ENCODE measurements at places on chromosomes 1 and 21.

GRCh38 chr1:183313063-183313462 is 105.1 kb downstream of the NMNAT2 start:
- DNase-seq: no peak

GRCh38 chr1:89606227-89606980 is 26.5 kb upstream of the LRRC8C start:
- DNase-seq: no peak

DNA sequence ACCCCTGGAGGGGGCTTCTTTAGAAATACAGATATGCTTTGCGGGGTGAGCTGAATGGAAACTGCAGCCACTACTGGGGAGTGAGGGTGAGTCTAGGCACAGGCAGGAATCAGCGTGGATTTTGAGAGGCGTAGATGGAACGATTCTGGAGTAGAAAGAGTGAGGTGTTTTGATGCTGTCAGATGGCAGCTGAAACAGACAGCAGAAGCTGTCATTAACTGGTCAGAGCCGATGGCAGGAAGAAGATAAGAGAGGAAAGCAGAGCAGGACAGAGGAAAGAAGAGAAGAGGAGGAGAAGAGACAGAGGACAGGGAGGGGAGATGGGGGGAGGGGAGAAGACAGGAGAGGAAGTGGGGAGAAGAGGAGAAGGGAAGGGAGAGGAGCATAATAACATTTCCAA is 138.5 kb downstream of the LRIG2 start:
- no peak for DNase-seq

GRCh38 chr1:83901547-83902155 is 97.3 kb downstream of the TTLL7 start:
- DNase-seq: no peak

- DNase-seq: no peak
Measured at GRCh38 chr1:244662599-244662998, 9.7 kb downstream of the DESI2 start.

- DNase-seq: no peak
Measured at GRCh38 chr1:110872366-110872744, 593 bp upstream of the CD53 start.

- no peak for DNase-seq
Measured at GRCh38 chr1:237809099-237809498, 81.6 kb downstream of the ZP4 start.

DNA sequence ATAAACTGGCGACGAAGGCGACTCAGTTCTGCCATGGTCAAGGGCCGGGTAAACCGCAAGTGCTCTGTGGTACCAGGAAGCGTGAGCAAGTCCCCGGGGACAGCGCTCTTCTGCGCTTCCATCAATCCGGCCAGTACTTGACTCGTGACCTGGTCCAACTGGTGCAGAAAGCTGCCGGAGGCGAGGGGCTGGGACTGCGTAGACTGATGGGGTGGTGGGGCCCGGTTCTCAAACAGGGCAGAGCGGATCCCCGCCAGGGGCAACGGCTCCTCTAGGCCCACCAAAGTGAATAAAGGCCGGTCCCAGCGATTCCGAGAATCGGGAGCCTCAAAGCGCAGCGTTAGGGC is 852 bp downstream of the KTI12 start:
- DNase-seq: no peak

DNA sequence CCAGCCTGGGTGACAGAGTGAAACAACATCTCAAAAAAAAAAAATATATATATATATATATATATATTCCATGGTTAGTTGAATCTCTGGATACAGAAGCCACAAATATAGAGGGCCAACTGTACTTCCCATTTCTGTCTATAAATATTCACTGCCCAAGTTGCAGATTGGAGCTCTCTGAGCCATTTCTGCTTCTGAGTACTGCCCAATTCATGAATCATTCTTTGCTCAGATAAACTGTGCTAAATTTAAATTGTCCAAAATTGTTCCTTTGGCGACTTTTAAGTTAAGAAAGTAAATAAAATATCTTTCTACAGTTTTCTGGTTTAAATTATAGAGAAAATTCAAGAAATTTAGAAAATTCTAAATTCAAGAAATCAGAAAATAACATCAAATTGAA is 23.2 kb upstream of the C1orf146 start:
- DNase-seq: no peak

- DNase-seq: no peak
Measured at GRCh38 chr1:14499312-14500040, 99.0 kb upstream of the KAZN start.

DNA sequence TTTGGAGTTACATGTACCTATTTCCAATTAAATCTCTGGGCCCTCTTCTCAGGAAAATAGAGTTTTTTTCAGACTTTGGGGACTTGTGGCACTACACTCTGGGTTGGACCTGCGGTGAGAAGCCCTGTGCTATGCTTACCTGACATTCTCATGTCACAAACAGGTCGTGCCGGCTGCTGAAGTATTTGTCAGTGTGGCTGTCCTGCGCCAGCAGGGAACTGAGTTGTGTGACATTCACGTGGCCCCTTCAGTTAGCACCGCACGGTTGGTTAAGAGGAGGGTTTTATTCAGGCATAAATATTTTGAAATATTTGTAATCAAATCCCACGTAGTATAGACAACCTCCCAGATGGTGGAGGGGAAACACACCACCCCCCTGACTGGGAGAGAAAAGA is 6.3 kb upstream of the COL6A2 start:
- DNase-seq: no peak

DNA sequence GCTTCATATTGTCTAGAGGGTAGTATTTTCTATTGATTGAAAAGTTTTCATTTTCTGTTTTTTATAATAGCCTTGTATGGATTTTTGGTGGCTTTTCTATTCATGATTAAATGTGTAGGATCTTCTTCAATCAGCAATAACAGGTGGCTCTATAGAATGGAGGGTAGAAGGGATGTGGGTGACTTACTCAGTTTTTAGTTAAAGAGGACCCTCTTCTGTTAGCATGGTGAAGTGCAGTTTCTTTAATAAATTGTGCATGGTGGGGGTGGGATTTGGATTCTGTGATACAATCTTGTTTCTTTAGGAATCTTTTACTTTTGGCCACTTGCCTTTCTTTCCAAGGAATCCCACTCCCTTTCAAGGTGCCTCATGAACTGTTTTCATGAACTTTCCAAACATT is 64.7 kb downstream of the SLC35A3 start:
- DNase-seq: no peak

GRCh38 chr1:79431340-79431739 is 424.8 kb upstream of the ADGRL4 start:
- DNase-seq: no peak

DNA sequence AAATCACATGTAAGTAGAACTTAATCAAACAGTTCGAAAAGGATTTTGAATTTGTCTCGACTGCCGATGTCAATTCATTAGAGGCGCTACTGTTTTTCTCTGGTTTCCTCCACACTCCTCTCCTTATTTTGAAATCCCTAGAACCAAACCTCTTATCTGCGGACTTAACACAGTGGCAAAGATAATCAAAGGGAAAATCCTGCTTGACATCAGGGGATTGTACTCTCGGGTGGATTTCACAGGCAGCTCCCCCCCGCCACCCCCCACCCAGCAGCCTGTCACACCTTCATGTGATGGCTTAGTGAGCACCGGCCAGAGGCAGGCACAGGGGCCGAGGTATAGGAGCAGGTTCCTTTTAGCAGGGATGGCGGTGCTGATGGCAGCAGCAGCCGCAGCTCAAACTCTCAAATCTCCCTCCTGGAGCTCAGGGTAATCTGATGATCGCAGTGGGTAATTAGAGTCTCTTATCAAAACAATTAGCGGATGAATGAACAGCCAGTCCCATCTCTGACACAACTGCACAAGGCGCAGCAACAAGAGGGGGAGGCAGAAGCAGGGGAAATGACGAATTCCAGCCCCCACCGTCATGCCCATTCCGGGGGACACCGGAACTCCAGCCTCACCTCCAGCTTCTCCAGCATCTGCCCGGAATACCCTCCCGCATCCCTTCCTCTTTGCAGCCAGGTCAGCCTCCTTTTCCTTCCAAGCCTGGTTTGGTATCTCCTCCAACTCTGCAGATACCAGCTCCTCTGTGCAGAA is 80.3 kb downstream of the SSBP3 start:
- DNase-seq: no peak

DNA sequence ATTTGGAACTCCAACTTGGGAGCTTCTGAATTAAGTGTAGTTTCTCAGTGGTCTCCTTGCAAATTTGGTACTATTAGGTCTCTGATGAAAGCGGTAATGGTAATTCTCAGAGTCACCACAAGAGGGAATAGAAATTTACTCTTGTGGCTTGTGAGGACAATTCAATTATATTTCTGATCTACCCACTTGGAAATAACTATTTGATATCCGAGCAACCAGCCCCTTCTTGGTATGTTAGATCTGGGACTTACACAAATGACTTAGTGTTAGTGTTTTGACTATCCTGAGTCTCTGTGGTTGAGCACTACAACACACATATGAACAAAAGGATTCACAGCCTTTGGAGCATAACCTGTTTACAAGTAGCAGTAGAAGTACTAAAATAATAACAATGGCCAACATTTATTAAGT is 68.1 kb downstream of the RPS6KA1 start:
- peak; percentile 9 for DNase-seq

DNA sequence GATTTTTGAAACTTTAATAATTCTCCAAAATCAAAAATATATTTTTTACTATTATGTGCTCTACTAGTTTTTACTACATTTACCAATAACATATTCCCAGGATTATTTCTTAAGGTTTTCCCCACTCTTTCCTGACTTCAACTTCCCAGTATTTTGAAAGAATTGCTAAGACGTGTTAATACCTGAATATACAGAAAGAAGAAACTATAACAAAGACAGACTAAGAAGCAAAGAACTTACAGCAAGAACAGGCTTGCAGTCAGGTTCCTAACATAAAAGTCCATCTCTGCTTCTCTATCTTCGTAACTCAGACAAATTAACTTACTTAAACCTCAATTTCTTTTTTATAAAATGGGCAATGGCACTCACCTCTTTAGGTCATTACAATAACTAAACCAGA is 63.2 kb downstream of the SRSF11 start:
- no peak for DNase-seq

DNA sequence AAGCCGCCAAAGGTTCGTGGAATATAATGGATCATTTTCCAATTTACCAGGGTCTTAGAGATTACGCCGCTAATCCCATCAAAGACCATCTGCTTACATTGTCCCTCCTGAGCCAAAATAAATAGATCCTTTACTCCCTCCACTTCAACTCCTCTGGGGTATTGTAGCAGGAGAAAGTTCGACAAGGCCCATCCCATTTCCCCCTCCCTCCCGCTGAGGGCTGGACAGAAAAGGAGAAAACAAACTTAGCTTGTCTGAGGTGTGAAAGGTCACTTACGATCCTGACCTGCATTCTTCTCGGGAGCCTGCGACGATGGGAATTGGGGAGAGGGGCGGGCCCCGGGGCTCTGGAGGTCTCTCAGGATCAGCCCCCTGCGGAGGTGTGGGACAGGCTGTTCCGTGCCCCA is 60.8 kb downstream of the MEF2D start:
- no peak for DNase-seq

DNA sequence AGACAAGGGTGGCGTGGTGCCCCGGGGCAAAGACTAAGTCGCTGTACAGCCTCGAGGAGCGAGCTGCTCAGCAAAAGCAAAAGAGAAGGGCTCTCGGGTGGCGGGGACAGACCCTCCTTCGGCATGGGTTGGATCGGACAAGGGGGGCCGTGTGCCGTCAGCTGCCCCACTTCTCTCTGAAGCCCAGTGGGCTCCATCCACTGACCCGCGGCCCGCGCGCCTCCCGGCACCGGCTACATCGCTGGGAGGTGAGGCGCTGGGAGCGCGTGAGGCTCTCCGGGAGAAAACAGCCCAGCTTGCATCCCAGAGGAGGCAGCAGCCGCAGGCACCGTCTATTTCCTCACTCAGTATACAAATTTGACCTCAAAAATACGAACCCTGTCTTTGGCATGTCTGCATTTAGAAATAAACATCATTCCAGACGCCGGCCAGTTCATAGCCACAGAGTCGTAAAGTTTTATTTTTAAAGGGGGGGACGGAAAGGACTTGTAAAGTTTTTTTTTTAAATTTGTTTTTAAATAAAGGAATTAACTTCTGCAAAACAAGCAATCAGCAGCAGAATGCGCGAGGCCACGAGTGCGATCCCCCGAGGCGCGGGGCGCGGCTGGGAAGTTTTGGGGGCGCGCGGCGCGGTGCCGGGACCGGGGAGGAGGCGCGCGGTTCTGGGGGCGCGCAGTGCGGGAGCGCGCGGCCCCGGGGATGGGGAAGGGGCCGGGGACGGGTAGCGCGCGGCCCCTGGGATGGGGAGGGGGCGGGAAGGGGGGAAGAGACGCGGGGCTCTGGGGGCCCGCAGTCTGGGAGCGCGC is 689 bp upstream of the GPR137B start:
- no peak for DNase-seq

DNA sequence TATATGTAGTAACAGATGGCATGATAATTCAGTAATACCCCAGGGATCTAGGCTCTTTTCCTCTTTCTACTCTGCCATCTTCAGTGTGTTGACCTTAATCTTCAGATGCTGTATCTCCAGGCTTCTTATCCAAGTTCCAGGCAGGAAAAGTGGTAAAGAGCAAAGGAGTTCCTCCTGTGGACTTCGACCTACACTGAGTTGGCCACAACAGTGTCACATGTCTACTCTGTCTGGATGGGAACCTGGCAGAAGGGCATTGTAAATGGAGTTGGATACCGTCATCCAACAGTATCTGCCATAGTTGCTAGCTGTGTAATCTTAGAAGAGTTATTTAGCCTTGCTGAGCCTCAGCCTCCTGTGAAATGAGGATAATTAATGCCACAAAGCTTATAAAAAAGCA is 21.9 kb downstream of the IL23R start:
- no peak for DNase-seq

GRCh38 chr1:89682611-89683010 is 49.7 kb downstream of the LRRC8C start:
- DNase-seq: no peak

DNA sequence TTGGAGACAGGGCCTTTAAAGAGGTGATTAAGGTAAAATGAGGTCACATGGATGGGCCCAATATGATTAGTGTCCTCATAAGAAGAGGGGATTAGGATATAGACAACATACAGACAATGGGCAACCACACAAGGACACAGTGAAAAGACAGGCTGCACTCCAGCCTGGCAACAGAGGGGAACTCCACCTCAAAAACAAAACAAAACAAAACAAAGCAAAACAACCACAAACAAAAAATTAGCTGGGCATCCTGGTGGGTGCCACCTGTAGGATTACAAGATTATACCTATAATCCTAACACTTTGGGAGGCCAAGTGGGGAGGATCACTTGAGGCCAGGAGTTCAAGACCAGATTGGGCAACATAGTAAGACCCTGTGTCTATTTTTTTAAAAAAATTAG is 4.8 kb upstream of the MDM4 start:
- DNase-seq: no peak

- no peak for DNase-seq
Measured at GRCh38 chr1:41698916-41699860, 214.7 kb upstream of the EDN2 start.

DNA sequence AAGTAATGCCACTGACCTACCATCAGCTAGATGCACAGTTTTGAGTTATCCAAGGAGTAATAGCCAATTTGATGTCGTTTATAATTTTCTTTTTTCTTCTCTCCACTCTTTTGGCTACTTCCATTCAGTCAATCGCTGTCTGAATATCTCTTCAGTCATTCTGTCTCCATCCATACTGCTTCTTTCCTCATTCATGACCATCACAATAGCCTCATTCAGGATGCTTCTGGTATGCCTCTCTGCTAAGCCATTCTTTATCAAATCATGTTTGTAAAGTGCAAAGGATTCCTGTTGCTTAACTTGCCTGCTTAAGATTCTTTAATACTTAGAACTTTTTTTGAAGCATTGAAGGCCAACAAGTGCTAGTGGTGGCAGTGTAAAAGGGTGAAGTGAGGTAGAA is 20.2 kb downstream of the TYW3 start:
- DNase-seq: no peak

- DNase-seq: no peak
Measured at GRCh38 chr1:218164930-218165700, 120.0 kb upstream of the RRP15 start.

- no peak for DNase-seq
Measured at GRCh38 chr1:171743081-171743870, 1.4 kb upstream of the VAMP4 start.
